ENCODE measurements at places on chromosomes 3 and 15. TPM values are rescaled to one million over a fixed set of nuclear protein-coding genes. Genes with fewer than 3 reads are reported as not detected.

Gene ZBTB11
- 29.3 TPM for total RNA-seq

Gene CRABP1
- total RNA-seq, result not detected

Gene ANKRD63
- 0.27 TPM for total RNA-seq

DNA sequence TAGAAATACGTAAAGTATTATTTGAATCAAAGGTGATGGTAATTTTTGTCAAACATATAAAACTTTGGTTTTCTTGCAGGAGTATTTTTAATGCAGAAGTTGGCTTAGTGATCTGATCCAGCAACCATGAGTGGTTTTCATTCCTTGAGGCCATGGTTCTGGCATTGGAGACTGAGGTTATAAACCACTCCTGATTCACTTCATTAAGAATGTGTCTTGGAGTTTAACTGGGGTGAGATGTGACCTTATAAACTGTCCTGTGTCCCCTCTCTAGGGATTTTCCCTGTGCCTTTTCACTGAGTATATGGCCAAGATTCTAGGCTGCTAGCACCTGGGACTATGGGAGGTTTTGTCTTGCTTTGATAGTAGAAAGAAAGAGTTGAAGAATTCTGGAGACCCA is 94.3 kb downstream of the RYR3 start:
- H3K27ac ChIP-seq, result no peak overlapping the region
- H3K27me3 ChIP-seq, result no peaks in the 10 kb centered on the region
- no peaks in the 10 kb centered on the region for H3K4me1 ChIP-seq
- DNase-seq, result no peak
- H3K4me3 ChIP-seq, result no peak overlapping the region

GRCh38 chr15:53305101-53305500 is 454.4 kb downstream of the WDR72 start:
- DNase-seq, result no peak
- no peak overlapping the region for H3K4me3 ChIP-seq
- H3K27ac ChIP-seq, result no peak overlapping the region
- no peaks in the 10 kb centered on the region for H3K4me1 ChIP-seq

DNA sequence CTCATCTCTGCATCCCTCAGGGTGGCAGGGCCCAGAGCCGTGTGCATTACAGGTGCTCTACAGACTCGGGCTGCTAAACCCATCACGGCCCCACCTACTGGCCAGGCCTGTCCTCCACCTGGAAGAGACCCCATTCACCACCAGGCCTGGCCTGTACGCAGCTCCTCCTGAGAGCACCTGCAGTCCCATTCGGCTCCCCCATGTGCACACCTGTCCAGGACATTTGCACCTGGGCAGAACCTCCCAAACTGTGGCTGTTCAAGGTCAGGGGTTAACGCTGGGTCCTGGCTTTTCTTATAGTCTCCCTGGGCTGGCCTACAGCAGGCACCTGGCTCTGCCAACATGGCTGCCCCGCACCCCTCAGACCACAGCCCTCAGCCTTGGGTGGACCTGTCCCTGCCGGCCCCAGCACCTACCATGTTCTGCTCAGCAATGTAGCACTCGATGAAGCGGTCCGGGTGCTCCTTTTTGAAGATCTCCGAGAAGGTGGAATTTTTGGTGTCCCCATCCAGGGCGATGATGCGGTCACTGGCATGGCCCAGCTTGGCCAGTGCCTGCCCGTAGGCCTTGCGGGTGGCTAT is 25.7 kb downstream of the TKT start:
- no peaks in the 10 kb centered on the region for H3K27me3 ChIP-seq
- no peak overlapping the region for H3K4me3 ChIP-seq
- peaks cover 99% of the 10 kb centered on the region for H3K36me3 ChIP-seq

All from naive thymus-derived CD4-positive, alpha-beta T cell (primary cell).